Stimulated activated CD4-positive, alpha-beta T cell treated with anti-CD3 and anti-CD28 coated beads, Interleukin-2, amount 100 ng/mL, for 24 hours (primary cell): ENCODE measurements at places on chromosomes 6 and 20.

- no peak for DNase-seq
Measured at GRCh38 chr20:46895906-46896242, 1.2 kb downstream of the EYA2 start.

DNA sequence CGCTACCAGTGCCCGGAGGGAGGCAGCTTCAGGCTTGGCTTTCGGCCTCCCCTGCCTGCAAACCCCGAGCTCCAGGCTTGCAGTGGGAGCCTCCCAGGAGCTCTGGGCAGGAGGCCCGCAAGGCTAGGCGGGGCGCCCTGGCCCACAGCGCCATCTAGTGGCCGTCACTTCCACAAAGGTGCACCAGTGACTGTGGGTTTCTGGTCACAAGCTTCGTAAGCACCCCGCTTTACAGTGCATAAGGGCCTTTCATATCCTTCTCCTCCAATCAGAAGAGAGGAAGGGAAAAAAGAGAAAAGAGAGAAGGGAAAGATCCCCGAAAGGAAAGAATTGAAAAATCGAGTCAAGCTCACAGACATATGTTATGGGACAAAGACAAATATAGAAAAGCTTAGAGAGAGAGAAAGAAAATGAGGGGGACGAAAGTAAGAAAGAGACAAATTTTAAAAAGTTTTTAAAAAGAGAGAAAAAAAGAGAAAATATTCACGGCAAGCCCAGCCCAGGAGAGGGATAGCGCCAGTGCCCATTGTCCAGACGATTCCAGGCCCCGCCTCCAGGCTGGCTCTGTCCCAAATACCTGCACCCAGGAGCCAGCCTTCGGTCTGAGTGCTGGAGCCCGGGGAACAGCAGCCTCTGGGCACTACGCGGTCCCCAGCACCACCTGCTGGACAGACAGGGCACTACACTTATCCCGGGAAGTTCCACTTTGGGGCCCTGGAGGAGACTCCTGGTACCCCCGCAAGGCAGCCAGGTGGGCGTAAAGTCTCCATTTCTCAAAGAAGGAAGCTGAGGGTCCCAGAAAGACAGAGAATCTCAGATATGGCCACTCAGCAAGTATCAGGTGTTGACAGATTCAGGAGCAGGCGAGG is 207.1 kb downstream of the PREX1 start:
- DNase-seq: peak; percentile 79

DNA sequence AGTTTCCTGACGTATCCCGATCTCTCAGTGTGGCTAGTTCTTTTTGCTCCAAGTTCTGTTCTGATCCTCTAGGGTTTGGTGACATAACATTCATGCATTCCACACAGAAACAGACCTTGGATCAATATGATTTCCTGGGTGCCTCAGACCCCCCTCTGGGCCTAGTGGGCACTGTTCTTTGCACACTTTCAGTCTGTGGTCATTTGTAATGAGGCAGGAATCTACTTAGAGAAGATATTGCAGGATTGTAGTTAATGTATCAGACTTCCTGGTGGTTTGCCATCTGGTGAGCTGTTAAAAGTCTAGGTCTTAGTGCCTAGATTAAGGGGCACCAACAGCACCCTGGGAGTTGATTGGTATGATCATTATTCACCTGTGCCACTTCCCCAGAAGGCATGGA is 7.5 kb downstream of the BEND6 start:
- no peak for DNase-seq

DNA sequence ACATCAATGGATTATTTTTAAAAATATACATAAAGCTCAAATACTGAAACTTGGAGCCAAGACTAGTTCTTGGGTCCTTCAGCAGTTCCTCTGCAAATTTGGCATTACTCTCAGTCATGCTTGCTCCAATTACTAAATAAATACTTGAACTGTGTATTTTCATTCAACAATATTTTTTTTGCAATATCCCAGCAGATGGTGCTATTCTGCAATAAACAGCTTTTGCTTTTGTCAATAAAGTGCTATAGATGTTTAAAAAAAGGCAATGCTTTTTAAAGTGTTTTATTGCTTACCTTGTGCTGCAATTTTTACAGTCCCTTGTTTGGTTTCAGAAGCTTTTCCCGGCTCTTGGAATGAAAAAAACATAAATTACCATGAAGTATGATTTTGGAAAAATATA is 243.4 kb downstream of the TRDN start:
- DNase-seq: no peak

DNA sequence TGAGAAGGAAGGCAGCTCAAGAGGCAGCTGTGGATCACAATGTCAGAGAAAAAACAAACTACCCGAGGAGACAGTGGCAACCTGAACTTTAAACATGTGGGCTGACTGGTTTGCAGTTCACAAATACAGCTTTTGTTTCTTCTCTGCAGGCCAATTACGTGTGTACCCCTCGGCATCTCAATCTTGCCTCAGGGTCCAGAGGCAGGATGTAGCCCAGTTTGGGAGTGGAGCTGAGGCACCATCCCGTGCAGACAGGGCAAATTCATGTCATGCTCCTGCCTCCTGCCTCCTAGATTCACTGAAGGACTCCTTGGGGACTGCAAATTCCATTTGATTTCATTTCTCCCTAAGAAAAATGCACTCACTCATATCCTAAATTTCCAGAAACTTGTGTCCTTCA is 94.2 kb upstream of the KCNK16 start:
- no peak for DNase-seq

DNA sequence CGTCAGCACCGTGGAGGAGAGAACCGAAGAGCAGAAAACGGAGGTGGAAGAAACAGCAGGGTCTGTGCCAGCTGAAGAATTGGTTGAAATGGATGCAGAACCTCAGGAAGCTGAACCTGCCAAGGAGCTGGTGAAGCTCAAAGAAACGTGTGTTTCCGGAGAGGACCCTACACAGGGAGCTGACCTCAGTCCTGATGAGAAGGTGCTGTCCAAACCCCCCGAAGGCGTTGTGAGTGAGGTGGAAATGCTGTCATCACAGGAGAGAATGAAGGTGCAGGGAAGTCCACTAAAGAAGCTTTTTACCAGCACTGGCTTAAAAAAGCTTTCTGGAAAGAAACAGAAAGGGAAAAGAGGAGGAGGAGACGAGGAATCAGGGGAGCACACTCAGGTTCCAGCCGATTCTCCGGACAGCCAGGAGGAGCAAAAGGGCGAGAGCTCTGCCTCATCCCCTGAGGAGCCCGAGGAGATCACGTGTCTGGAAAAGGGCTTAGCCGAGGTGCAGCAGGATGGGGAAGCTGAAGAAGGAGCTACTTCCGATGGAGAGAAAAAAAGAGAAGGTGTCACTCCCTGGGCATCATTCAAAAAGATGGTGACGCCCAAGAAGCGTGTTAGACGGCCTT is 41.6 kb downstream of the ZBTB2 start:
- no peak for DNase-seq

DNA sequence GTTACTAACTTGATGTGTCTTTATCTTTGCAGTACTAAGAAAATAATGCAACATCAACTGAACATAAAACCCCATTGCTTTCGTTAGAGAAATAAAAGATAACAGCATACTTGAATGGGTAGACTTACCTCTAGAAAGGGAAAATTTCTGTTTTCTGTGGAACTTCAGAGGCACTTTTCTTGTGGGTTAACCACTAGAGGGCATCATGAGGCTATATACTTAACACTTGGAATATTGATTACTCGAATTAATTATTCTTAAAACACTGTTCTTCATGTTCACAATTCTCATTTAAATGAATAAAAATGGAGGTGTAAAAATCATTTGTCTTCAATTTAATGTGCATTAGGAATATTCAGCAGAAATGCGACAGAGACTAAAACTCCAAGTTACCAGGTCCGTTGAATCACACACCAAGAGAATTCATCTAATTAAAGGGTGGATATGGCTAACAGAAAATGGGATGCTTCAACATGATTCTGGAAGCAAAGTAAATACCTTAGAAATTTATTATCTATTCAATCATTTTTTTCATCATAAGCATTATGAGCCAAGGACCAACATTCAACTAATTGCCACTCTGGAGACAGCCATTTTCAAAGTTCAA is 330.8 kb upstream of the PREP start:
- no peak for DNase-seq

- DNase-seq: peak; percentile 78
Measured at GRCh38 chr6:28880894-28881780, 42.6 kb downstream of the TRIM27 start.

- DNase-seq: peak; percentile 35
Measured at GRCh38 chr6:112235956-112236355, 18.4 kb downstream of the LAMA4 start.

DNA sequence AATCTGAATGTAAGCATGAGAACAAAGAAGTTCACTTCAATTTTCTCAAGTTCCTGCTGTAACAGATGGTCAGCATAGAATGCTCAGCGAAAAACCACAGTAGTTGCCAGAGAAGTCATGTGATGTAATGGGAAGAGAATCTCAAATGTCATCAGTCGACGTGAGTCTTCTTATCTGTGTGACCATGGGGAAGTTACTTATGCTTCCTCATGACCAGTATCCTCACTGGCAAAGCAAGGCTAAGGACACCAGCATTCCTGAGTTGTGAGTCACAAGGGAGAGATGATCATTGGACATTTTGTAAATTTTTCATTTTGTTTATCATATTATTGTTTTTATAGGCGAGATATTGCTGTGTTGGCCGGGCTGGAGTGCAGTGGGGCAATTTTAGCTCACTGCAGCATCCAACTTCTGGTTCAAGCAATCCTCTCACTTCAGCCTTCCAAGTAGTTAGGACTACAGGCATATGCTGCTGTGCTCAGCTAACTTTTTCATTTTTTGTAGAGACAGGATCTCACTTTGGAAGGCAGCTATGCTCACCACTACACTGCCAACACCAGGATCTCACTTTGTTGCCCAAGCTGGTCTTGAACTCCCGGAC is 21.9 kb downstream of the SGK1 start:
- DNase-seq: no peak

DNA sequence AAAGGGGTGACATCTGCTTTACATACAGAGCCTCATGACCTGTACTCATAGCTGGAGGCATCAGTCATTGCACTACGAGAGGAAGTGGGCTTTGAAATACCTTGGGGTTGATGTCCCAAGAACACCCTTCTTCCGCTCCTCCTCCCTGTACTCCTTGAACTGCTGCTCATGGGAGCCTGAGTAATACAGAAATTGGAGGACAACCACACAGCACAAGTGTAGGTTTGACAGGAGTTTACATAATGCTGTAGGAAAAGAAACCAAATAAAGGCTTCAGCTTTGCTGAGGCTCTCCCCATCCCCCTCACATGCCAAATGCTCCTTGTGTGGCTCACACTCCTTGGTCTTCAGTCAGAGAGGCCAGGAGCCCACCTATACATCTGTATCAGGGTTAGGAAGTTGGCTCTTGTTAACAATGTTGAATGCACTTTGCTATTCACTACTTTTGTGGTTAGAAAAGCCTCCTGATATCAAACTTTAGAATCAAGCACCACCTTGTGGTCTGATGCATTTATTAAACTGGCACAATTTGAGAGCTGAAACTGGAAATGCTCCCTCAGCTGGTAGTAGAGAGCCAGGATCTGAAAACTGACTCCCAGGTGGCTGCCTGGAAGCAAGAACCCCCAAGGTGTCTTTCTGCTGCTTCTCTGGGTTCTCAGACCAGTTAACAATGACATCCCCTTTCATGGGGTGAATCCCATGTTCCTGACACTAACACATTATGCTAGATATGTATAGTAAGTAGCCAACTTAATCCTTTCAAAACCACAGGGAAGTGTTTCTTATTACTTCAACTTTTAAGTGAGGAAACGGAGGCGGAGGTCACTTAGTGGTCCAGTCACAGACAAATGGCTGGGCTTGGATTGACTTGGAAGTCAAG is 56.2 kb upstream of the EDN1 start:
- peak; percentile 10 for DNase-seq

- DNase-seq: no peak
Measured at GRCh38 chr6:91566467-91566866, 979.6 kb upstream of the MAP3K7 start.

- no peak for DNase-seq
Measured at GRCh38 chr6:75423386-75423785, 70.2 kb downstream of the FILIP1 start.

DNA sequence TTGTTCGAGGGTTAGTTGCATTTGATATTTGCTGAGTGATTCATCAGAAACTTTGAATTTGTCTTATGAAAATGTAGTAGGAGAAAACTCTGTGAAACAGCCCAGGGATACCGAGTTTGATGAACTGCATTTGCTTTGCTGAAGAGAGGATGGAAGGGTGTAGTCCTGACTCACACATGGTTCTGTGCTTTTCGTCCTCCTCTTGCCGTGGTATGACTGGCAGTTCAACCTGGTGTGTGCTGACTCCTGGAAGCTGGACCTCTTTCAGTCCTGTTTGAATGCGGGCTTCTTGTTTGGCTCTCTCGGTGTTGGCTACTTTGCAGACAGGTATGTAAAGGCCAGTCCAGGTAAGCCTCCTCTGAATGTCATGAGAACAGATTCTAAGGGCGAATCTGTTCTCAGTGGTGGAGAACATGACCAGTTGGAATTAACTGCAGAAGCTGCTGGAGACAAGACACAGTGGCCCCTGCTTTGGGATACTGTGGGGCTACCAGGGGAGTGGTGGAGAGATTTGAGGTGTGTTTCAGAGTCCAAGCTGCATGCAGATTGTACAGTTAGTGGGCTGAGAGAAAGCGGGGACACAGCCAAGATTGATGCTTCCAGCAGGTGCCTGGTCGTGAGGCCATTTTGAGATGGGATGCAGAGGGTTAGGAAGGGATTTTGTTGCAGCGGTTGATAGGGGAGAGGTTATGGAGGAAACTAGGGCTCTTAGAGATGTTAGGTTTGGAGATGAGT is 8.4 kb downstream of the SLC22A1 start:
- no peak for DNase-seq

DNA sequence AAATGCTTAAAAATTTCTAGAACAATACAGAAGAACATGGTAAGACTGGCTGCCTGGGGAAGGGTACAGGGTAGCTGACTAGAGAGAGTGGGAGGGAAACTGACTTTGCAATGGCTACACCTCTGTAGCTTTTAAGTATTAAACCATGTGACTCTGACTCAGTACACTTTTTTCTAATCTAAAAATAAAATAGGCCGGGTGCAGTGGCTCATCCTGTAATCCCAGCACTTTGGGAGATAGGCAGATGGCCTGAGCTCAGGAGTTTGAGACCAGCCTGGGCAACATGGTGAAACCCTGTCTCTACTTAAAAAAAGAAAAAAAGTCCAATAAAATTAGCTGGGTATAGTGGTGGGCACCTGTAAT is 18.5 kb downstream of the ATP9A start:
- DNase-seq: no peak

DNA sequence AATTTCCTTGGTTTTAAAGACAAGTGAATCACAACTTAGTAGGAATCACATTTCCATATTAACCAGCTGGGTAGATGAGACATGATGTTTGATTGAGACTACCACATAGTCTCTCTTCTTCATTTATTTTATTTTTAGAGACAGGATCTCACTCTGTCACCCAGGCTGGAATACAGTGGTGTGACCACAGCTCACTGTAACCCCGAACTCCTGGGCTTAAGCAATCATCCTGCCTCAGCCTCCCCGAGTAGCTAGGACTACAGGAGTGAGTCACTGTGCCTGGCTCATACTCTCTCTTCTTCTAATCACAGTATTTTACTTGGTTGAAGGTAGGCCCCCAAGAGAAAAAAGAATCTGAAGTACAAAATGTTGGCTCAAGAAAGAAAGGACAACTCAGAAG is 80.2 kb upstream of the ASF1A start:
- peak; percentile 27 for DNase-seq

- peak; percentile 18 for DNase-seq
Measured at GRCh38 chr6:169960886-169961611, 209.6 kb downstream of the ERMARD start.
